ENCODE measurements at places on chromosomes 1 and 21. TPM values are rescaled to one million over a fixed set of nuclear protein-coding genes. Genes with fewer than 3 reads are reported as not detected.

The EXTL1 gene
- polyA plus RNA-seq = not detected

The ATP1A2 gene
- polyA plus RNA-seq = not detected

The HRNR gene
- polyA plus RNA-seq = not detected

The TNFSF4 gene
- polyA plus RNA-seq = 0.64 TPM

DNA sequence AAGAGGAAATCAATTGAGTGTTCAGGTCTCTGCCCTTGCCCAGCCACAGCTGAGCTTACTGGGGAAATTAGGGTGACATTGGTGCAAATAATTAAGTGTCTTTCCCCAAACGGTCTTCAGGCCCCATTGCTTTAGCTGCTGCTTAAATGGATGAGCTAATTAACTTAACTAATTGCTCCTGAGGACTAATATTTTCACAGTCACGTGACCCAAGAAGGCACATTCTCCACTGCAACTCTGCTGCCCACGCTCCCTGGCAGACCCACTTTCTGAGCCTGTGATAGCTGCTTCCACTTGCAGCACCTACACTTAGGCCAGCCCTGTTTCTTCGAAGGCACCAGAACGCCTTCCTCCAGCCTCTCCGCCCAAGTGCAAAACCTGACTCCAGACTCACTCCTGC, 56.2 kb downstream of the SYT2 start:
- DNase-seq = no peak

DNA sequence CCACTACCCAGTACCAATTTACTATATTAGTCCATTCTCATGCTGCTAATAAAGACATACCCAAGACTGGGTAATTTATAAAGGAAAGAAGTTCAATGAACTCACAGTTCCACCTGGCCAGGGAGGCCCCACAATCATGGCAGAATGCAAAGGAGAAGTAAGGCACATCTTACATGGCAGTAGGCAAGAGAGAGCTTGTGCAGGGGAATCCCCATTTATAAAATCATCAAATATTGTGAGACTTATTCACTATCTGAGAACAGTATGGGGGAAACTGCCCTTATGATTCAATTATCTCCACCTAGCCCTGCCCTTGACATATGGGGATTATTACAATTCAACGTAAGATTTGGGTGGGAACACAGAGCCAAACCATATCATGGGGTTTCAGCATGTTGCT, 6.4 kb downstream of the CD58 start:
- no peak for DNase-seq

GRCh38 chr1:53128401-53128800, 14.0 kb downstream of the SLC1A7 start:
- no peak for DNase-seq
